ENCODE measurements at places on chromosomes 4 and X. TPM values are rescaled to one million over a fixed set of nuclear protein-coding genes. Genes with fewer than 3 reads are reported as not detected.

HTN3 gene
- not detected for polyA plus RNA-seq

SCML1 gene
- 24.5 TPM for polyA plus RNA-seq

ACE2 gene
- polyA plus RNA-seq, result 43.5 TPM

SH2D1A gene
- polyA plus RNA-seq, result 0.31 TPM

ODAPH gene
- 0.21 TPM for polyA plus RNA-seq

F8A1 gene
- 23.0 TPM for polyA plus RNA-seq

PNMA3 gene
- polyA plus RNA-seq, result 26.9 TPM

Measured in right renal pelvis (tissue), 4 donors.